Osteoblast (primary cell): ENCODE measurements at places on chromosomes 3 and 15. TPM values are rescaled to one million over a fixed set of nuclear protein-coding genes. Genes with fewer than 3 reads are reported as not detected.
A peak's percentile ranks its signal among the peaks of the same experiment; 100 is the strongest.

The C2CD4B gene
- total RNA-seq = not detected in 2 replicates

The TMCC1 gene
- total RNA-seq = 17.4 and 25.0 TPM in 2 replicates

The CCR8 gene
- total RNA-seq = not detected in 2 replicates

- H3K4me1 ChIP-seq = peaks cover 46% of the 10 kb centered on the region
- H3K36me3 ChIP-seq = peaks cover 27% of the 10 kb centered on the region
- H3K27ac ChIP-seq = peak overlapping the region; percentile 86
- DNase-seq = peak; percentile 86
Measured at GRCh38 chr3:194487289-194488054, 670 bp upstream of the ATP13A3 start.

- no peaks in the 10 kb centered on the region for H3K27me3 ChIP-seq
- H3K36me3 ChIP-seq = no peaks in the 10 kb centered on the region
- H3K4me3 ChIP-seq = peak overlapping the region; percentile 93
- H3K4me1 ChIP-seq = peaks cover 39% of the 10 kb centered on the region
- DNase-seq = peak; percentile 89
- H3K27ac ChIP-seq = peak overlapping the region; percentile 92
Measured at GRCh38 chr3:52277972-52278509, 408 bp downstream of the WDR82 start.

GRCh38 chr3:27076815-27077630, 292.2 kb downstream of the NEK10 start:
- H3K27me3 ChIP-seq = no peaks in the 10 kb centered on the region
- DNase-seq = peak; percentile 8
- H3K27ac ChIP-seq = no peak overlapping the region
- no peaks in the 10 kb centered on the region for H3K4me1 ChIP-seq
- no peaks in the 10 kb centered on the region for H3K36me3 ChIP-seq

GRCh38 chr3:186930641-186931531, 560 bp downstream of the ST6GAL1 start:
- peaks cover 12% of the 10 kb centered on the region for H3K4me1 ChIP-seq
- no peaks in the 10 kb centered on the region for H3K36me3 ChIP-seq
- H3K4me3 ChIP-seq = peak overlapping the region; percentile 75
- no peak for DNase-seq

The SLC35A5 gene
- 41.8 and 58.3 TPM in 2 replicates for total RNA-seq

The P2RY1 gene
- total RNA-seq = under 0.01 and 0.36 TPM in 2 replicates

GRCh38 chr15:71195242-71195641, 80.0 kb downstream of the THSD4 start:
- H3K36me3 ChIP-seq = no peaks in the 10 kb centered on the region
- no peak overlapping the region for H3K27ac ChIP-seq
- DNase-seq = no peak
- H3K4me3 ChIP-seq = no peak overlapping the region
- H3K27me3 ChIP-seq = no peaks in the 10 kb centered on the region
- no peaks in the 10 kb centered on the region for H3K4me1 ChIP-seq

DNA sequence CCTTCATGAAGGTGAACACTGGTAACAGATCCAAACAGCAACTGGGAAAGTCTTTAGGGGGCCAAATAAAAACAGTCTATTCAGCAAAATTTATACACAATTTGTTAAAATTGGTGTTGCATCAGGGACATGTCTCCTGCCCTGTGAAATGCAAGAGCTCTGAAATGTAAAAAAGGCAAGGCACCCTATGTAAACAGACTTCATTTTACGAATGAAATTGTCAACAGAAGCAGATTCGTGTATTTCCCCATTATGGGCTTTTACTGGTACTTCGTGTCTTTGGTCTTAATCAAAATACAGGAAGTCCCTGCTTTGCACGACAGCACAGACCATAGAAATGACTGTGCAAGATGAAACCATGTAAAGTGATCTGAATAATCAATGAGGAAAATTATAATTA, 127.3 kb upstream of the THBS1 start:
- DNase-seq = no peak
- no peaks in the 10 kb centered on the region for H3K36me3 ChIP-seq
- H3K4me1 ChIP-seq = peaks cover 26% of the 10 kb centered on the region
- peak overlapping the region; percentile 14 for H3K27ac ChIP-seq
- no peaks in the 10 kb centered on the region for H3K27me3 ChIP-seq

- peaks cover 3% of the 10 kb centered on the region for H3K27me3 ChIP-seq
- H3K4me1 ChIP-seq = no peaks in the 10 kb centered on the region
- no peak overlapping the region for H3K27ac ChIP-seq
- no peak for DNase-seq
- no peak overlapping the region for H3K4me3 ChIP-seq
Measured at GRCh38 chr15:81052046-81052445, 51.3 kb downstream of the TLNRD1 start.

The CCR3 gene
- not detected in 2 replicates for total RNA-seq

The BOC gene
- total RNA-seq = 22.8 and 29.2 TPM in 2 replicates

The CNTN3 gene
- total RNA-seq = 0.29 and 0.36 TPM in 2 replicates

DNA sequence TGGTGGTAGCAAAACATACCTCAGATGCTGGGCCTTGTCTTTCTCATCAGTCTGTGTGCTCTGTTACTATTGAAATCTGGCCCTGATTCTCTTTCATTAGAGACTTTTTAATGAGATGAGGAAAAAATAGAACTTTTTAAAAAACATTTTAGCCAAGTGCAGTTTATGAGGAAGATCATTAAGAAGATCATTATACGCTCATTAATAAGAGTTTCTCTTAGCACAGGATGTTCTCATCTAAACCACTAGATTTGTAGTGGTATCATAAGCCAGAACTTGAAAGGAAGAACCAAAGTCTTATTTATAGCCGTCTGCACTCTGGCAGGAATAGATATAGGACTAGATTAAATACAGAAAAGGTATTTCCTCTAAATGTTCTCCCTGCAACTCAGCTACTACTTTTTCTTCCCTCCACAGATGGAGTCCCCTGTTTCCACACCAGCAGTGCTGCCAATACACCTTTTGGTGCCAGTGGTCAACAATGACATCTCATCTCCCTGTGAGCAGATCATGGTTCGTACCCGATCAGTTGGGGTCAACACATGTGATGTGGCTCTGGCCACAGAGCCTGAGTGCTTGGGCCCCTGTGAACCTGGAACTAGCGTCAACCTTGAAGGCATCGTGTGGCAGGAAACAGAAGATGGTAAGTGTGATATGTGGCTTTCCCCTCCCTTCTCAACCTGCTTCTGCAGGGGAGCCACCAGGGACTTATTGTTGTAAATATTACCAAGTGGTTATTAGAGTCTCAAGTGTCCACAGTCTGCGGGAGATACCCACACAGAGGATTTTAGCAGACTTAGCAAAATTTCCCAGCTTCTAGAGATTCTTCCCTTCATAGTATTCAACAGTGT, 152.8 kb downstream of the RBPMS2 start:
- no peaks in the 10 kb centered on the region for H3K36me3 ChIP-seq
- H3K27me3 ChIP-seq = no peaks in the 10 kb centered on the region
- H3K4me3 ChIP-seq = no peak overlapping the region
- H3K27ac ChIP-seq = no peak overlapping the region
